ENCODE measurements at places on chromosomes 3 and 15.

- no peak for DNase-seq
These were observed 13.9 kb downstream of the ICE2 start for GRCh38 chr15:60464836-60465630.

GRCh38 chr15:76135516-76135915, 75.7 kb downstream of the TMEM266 start:
- no peak for DNase-seq

DNA sequence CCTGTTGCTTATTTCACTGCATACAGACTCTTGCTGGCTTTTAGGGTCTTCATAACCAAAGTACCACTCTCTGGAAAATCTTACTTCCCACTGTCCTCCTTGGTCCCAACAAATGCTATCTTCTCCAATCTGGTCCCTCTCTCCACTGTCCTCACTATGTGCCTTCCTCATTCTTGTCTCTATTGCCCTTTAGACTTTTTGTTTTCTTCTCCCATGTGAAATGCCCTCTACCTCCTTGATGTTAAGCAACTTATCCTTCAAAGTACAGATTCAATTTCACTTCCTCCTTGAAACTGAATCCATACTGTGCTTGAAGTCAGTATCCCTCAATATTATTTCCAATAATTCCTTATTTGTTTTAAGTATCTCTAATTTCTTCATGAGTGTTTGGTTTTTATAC, 60.8 kb downstream of the CGGBP1 start:
- DNase-seq = no peak

GRCh38 chr3:148146947-148147826, 550.5 kb upstream of the AGTR1 start:
- peak; percentile 65 for DNase-seq

DNA sequence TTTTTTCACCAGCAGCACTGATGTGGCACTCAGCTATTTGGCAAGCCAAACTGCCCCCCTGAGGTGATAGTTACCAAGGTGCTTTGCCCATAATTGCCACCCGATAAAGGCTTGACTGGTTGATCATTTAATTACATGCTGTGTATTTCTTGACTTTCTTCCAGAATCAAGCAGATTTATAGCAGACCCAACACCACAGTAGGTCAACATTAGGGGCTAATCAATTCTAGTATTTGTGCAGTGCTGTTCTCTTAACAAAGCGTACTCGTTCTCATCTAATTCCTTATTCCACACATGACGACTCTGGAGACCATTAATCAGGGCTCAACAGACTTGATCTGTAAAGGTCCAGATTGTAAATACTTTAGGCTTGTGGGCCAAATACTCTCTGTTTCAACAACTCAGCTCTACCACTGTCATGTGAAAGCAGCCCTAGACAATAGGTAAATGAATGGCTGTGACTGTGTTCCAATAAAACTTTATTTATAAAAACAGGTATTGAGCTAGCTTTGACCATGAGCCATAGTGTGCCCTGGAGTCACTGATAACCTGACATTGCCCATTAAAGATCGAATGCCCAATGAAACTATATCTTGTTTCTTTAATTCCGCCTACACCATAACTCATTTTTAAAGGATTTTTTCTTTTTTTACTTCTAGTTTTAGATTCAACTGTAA, 119.1 kb upstream of the TMC3 start:
- DNase-seq = no peak

DNA sequence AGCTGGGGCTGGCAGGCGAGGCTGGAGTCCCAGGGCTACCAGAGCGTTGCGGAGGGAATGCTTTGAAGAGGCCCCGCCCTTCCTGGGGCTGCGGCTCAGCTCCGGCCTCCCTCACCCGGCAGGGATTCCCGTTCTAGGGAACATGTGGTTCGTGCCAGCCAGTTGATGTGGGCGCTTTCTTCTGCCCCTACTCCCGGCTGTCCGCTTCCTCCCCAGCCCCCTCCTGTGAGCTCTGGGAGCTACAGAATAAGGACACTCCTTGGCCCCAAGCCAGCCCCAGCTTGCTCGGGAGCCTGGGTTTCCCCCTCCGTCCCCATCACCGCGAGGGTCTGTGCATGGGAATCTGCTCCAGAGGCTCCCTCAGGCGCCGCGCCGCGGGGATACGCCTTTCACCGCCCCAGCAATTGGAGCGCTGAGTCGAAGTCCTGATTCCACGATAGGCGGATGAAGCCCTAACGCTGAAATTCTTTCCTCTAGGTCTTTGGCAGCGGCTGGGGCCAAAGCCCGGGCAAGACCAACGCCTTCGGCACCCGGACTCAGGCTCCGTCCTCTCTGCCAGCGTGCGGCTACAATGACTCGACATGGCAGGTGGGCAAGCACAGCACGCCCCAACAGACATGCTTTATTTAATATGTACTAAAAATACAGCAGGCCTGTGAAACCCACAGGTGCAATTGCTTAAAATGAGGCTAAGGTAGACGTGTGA, 69.5 kb downstream of the KLF15 start:
- DNase-seq = no peak

- no peak for DNase-seq
These were observed 976 bp upstream of the ABTB1 start for GRCh38 chr3:127671523-127672428.

DNA sequence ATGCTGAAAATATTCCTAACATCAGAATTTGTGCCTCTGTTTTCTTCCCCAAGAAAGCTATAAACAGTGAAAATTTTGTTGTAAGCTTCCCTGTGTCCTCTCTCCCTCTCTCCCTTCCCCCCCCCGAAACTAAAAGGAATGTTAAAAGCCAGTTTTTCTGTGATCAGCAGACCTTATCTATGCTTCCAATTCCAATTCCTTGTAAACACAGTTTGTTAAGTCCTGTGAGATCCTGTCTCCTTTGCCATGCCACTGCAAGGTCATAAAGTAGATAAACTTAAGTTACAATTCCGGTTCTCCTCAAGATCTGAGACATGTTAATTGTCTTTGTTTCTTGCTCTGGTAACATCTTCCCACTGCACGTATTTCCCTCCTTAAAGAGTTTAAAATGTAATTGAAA, 42.9 kb upstream of the DHX36 start:
- DNase-seq = no peak

DNA sequence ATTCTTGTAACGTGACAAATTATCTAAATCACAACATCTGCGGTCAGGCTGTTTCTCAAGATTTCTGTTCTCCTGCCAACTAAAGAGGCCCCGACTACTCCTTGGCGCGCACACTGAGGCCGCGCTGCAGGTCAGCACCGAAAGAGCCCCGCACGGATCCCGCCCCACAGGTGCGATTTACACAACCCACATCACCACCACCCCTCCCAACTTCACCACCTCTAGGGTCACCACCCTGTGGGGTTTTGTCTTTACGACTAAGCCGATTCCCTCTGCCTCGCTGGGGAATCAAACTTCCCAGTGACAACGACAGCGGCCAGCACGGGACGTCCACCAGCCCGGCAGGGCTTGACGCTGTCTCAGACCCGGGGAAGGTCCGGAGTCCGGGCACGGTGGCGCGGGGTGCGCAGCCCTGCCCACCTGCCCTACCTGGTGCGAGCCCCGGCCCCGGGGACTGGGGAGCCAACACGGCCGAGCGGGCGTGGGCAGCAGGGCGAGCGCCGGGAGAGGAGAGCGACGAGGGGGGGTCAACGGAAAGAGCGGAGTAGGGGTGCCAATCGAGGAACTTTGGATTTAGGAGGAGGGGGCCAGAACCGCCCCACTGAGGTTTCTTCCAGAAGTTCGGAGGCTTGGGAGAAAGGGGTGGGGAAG, 764 bp downstream of the UACA start:
- DNase-seq = no peak

DNA sequence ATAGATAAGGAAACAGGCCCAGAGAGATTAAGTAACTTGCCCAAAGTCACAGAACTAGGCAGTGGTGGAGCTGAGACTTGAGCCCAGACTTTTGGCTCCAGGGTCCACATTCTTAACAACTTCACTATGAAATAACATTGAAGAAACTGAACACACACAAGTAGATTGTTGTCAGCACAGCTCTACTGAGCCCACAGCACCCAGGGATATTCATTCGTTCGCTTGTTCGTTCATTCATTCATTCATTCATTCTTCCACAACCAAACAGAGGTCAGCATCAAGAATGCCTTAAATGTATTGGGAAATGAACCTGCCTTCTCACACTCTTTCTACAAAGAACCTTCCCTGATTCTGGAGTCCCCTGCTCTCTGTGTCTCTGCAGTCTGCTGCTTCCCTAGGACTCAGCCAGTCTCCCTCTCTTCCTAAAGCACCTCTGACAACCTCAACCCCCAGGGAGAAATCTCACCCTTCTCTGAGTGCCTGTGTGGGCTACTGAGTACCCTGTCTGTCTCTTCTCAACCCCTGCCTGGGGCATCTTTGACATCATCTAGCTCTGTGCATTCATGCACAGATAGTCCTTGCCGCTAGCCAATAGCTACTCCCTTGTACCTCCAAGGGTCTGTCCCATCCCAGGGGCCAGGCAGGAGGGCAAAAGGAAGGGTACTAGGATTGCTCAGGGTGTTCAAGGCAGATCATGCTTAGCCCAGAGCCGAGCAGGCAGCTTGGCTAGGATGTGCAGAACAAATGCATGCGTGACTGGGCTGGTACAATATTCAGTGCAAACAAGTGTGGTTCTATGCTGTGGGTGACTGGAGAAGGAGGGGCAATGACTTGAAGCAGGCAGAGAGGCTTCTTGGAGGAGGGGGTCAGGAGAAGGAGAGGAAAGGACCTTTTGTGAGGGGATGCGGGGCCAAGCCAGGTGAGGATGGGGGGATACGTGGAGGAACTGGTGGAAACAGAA, 3.4 kb downstream of the LINGO1 start:
- no peak for DNase-seq

DNA sequence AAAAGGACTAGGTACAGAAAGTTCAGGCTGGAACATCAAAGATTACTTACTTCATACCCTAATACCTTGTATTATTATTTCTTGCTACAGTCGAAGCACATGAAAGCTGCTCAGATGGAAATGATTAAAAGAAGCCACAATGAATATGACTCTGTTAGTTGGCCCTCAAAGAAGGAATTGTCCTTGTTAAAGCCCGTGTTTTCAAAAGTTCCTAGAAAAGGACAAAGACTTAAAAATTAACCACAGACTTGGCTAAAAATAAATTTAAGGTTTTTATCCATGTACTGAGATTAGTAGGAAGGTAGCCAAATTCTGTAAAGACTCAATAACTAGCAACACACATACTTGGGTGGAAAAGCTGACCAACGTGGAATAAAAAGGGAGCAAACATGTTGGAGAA, 251.0 kb upstream of the RARB start:
- no peak for DNase-seq

DNA sequence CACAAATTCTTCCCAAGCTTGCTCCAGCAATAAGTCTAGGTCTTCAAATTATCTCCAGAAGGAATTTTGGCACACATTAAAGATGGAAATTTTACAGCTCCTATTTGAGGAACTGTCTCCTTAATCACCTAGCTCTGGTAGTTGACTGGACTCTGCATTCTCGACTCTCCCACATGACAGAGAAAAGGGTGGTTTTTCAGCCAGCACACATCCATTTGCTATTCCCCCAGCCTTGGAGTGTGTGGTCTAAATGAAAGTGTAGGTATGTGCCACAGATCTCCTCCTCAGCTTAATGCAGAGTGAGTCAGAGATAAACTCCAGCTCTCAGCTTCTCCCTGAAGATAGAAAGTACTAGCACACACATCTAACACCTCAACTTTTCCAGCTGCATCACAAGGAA, 62.2 kb upstream of the ALCAM start:
- DNase-seq = peak; percentile 23

DNA sequence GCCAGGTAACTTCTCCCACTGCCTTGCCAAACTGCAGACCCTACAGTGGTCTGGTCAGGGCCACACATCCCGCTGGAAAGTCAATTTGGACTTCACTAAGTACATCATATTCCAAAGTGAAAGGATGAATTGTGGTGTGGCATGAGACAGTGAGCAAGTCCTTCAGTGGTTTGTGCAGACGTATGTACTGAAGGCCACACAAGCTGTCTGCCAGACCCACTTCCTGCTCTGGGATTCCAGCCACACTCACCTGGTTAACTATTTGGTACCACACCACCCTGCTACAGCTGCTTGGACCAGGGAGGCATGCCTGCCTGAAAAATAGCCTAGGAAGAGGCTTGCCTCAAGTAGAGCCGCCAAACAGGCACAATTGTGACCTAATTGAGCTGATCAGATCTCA, 94.1 kb upstream of the STRIT1 start:
- DNase-seq = no peak

GRCh38 chr3:126017362-126017761, 48.4 kb downstream of the ROPN1B start:
- no peak for DNase-seq

- no peak for DNase-seq
These were observed 69.3 kb downstream of the LRRC28 start for GRCh38 chr15:99320374-99321215.

GRCh38 chr15:73530649-73531048, 87.7 kb downstream of the REC114 start:
- no peak for DNase-seq

GRCh38 chr3:192904632-192905289, 12.9 kb downstream of the MB21D2 start:
- no peak for DNase-seq

GRCh38 chr3:14941871-14942270, 5.5 kb upstream of the NR2C2 start:
- DNase-seq = no peak

GRCh38 chr3:29506502-29506901, 225.6 kb downstream of the RBMS3 start:
- no peak for DNase-seq

GRCh38 chr3:119870512-119870911, 88.6 kb downstream of the NR1I2 start:
- DNase-seq = no peak

- no peak for DNase-seq
These were observed 36.2 kb downstream of the PEX5L start for GRCh38 chr3:180000500-180000899.

DNA sequence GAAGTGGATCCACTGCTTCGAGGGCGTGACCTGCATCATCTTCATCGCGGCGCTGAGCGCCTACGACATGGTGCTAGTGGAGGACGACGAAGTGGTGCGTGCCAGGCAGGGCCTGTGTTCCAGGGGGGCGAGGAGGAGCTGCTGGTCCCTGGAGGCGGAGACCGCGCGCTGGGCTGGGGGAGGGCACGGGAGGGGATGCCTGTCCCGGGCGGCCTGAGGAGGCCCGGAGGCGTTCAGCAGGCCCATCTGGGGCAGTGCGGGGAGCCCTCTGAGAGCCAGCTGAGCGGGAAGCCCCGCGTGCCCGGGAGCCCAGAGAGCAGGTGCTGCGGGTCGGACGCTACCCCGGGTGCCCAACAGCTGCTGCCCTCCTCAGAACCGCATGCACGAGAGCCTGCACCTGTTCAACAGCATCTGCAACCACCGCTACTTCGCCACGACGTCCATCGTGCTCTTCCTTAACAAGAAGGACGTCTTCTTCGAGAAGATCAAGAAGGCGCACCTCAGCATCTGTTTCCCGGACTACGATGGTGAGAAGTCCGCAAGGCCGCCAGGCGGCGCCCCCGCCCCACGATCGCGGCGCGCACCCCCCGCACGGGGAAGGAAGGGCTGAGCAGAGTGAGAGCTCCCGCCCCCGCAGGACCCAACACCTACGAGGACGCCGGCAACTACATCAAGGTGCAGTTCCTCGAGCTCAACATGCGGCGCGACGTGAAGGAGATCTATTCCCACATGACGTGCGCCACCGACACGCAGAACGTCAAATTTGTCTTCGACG, 2.9 kb downstream of the GNAT1 start:
- DNase-seq = no peak

- no peak for DNase-seq
These were observed 1.7 kb downstream of the AKAP13 start for GRCh38 chr15:85381850-85382751.

Measured in AG04449 (cell line).